HT-29 (cell line): ENCODE measurements at places on chromosomes 11 and 22. TPM values are rescaled to one million over a fixed set of nuclear protein-coding genes. Genes with fewer than 3 reads are reported as not detected.

- no peak for DNase-seq
These were observed 396.4 kb upstream of the CCDC90B start for GRCh38 chr11:83682611-83682973.

- no peak for DNase-seq
These were observed 709.6 kb downstream of the BRD1 start for GRCh38 chr22:49118065-49118464.

DNA sequence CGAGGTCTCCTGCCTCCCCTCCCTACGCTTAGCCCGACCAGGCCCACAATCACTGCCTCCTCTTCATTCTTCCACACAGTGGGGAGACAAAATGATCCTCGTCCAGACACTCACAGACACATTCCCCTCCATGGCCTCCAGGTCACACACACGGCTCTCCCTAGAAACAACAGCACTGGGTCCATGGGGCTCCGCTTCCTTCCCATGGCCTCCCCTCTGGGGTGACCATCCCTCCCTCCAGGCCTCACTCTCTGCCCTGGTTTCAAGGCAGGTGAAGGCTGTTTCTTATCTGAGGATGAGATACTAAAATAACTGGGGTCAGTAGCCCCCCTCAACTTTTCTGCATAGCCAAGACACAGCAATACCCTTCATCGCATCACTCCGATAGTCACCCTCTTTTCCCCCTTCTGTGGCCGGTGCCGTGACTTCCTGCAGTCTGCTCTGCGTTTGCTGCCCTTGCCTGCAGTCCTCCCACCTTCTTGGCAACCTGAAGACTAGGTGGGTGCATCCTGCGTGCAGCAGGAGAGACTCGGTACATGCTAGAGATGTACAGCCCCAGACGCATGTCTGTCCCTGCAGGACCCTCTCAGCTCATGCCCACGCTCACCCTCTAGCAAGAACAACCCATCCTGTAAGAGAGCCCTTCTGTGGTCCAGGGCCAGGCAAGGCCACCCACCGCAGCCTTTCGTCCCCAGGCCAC, 55.8 kb downstream of the CD6 start:
- DNase-seq = no peak

The SEC14L6 gene
- not detected in 2 replicates for total RNA-seq

- DNase-seq = no peak
These were observed 26.1 kb upstream of the DLAT start for GRCh38 chr11:111999111-111999510.

The MRGPRF gene
- total RNA-seq = 0.05 TPM in 2 replicates

GRCh38 chr11:7513234-7514098, at the start of gene PPFIBP2:
Gene PPFIBP2, plus strand, starts transcription at chr11:7513999. Its CDS starts 35,477 bp downstream, at chr11:7549476.
- peak; percentile 80 for DNase-seq

DNA sequence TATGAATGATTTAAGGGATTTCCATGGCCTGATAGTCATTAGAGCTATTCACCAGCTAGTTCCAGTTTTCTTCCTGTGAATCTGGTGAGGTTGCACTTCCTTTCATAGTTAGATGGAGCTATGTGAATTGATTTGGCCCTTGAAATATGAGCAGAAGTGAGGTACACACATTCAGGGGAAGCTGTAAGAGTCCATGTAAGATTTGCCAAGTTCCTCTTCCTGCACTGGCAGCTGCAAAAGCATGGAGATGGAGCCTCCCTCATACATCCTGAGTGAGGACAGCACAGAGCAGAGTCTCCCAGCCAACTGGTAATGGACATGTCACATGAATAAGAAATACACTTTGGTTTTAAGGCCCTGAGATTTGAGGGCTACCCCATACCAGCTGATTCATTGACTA, 111.7 kb downstream of the CD44 start:
- DNase-seq = no peak

DNA sequence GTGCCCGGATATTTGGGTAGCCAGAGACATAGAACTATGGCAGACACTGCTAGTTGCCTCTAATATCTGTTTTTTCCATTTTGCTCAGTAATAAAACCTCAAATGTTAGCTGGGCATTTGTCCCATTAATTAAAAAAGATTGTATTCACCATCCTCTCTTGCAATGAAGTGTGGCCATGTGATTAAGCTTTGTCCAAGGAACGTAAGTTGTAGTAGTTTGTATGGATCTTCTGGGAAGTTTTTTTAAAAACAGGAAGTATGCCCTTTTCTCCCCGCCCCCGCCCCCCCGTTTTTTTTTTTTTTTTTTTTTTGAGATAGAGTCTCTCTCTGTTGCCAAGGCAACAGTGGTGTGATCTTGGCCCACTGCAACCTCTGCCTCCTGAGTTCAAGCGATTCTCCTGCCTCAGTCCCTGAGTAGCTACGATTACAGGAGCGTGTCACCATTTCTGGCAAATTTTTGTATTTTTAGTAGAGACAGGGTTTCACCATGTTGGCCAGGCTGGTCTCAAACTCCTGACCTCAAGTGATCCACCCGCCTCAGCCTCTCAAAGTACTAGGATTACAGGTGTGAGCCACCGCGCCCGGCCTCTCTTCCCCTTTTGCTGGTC, 1.7 kb upstream of the TMEM135 start:
- DNase-seq = no peak

DNA sequence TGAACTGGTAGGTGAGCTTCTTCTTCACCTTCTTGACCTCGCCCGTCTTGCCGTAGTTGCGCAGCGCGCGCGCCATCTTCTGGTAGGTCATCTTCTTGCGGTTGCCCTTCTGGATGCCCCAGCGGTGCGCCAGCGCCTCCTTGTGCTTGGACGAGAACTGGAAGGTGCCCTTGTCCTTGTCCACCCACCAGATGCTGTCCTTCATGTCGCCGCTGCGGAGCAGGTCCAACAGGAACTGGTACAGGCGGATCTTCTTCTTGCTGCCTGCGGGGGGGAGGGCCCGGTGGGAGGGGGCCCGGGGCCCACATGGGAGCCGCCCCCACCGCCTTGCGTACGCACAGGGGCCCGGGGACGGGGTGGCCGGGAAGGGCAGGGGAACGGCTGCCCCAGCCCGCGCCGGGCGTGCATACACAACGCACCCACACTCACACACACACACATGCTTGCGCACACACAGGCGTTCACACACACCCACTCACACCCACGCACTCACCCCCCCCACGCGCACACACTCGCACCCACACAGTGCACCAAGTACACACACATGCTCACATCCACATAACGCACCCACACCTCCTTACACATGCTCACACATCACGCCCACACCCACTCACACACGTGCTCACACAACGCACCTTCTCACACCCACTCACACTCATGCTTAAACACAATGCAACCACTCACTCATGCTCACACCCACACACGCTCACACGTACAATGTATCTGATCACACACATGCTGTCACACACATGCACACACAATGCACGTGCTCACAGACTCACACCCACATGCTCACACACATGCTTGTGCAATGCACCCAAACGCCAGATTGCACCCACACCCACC, 3.0 kb upstream of the MYBPC3 start:
- peak; percentile 97 for DNase-seq

The B3GAT1 gene
- total RNA-seq = 0.23 TPM in 1 of 2 replicates, not detected in the other

The TCP11L1 gene
- 5.2 and 6.6 TPM in 2 replicates for total RNA-seq

The NEFH gene
- total RNA-seq = not detected in 2 replicates

The CYB5R2 gene
- 0.13 and 2.5 TPM in 2 replicates for total RNA-seq

The MFNG gene
- total RNA-seq = 1.0 and 2.1 TPM in 2 replicates

The TCN1 gene
- 1.4 and 4.2 TPM in 2 replicates for total RNA-seq

The SSTR3 gene
- not detected in 2 replicates for total RNA-seq

- DNase-seq = no peak
These were observed 724.5 kb upstream of the CNTN5 start for GRCh38 chr11:98296091-98296880.

The CSTPP1 gene
- 45.7 and 61.6 TPM in 2 replicates for total RNA-seq

GRCh38 chr22:27987557-27987956, 68.5 kb upstream of the PITPNB start:
- DNase-seq = no peak

DNA sequence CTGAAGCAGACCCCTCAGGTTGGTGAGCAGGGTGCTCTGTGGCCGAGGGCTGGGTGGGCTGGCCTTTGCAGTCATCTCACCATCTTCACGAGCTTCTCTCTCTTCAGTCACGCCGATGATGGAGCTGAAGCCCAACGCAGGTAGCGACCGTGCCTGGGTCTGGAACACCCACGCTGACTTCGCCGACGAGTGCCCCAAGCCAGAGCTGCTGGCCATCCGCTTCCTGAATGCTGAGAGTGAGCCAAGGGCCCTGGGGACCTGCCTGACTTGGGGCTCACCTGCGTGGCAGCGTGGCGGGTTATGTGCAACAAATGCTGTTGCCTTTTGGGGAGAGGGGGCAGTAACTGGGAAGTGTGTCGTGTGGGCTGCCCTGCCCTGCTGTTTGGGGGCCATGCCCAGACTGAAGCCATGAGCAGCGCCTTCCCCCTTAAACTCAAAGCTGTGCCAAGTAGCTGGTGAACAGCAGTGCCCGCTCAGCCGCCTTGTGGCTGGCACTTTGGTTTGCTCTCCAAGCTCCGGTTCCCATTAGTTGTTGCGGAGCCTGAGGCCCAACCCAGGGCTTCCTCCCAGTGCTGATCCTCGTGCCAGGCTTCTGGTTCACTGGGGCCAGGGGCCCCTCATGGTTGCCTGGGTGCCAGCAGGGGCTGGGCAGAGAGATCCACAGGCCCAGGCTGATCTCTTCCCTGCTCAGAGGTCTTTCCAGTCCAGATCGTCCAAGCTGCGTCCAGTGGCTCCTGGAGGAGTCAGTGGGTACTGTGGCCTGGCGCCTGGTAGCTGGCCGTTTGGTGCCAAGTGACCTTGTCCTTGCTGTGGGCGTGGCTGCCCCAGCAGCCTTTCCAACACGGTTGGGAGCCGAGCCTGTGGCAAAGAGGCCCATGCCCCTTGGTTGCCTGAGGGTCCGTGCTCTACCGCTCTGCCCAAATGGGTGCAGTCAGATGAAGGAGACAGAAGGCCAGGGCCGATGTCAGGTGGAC, 6.1 kb upstream of the ZDHHC8 start:
- no peak for DNase-seq

DNA sequence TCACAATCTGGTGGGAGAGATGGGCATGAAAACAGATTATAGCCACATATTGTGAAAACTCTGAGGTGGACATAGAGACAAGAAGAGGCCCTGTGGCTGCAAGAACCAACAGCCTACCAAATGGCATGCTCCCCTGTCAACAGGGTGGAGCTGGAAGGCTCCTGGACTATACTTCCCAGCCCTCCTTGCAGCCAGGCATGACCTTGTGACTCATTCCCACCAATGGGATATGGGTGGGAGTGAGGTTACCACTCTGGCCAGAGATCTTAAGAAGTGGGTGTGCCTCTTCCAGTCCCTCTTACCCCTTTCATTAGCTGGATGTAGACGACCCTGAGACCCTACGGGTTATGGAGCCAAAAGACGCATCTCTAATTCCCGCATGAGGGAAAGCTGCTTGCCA, 126.4 kb upstream of the ZBED5 start:
- peak; percentile 3 for DNase-seq

- no peak for DNase-seq
These were observed 62.6 kb downstream of the FDX1 start for GRCh38 chr11:110492321-110492685.

The PTDSS2 gene
- 56.6 and 63.4 TPM in 2 replicates for total RNA-seq

GRCh38 chr22:43277987-43278601, 65.1 kb downstream of the SCUBE1 start:
- no peak for DNase-seq

DNA sequence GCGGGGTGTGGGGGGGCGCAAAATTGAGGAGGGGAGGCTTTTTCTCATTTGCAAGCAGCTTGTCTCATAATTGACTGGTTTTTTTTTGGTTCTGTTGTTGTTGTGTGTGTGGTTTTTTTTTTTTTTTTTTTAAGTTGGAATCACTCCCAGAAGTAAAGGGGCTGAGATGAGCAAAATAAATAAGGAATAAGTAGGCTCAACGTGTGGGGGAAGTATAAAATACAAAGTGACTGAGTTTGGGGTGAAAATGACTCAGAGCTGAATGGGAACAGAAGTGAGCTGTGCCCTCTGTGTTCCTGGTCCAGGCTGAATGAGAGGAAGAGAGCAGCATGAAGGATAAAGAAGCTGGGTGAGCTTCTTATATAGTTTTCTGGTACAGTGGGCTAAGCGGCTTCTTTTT, 90.0 kb downstream of the GRIK4 start:
- no peak for DNase-seq

- no peak for DNase-seq
These were observed 182.8 kb downstream of the WNT11 start for GRCh38 chr11:76023236-76024068.

The RHOG gene
- total RNA-seq = 53.4 and 58.9 TPM in 2 replicates

DNA sequence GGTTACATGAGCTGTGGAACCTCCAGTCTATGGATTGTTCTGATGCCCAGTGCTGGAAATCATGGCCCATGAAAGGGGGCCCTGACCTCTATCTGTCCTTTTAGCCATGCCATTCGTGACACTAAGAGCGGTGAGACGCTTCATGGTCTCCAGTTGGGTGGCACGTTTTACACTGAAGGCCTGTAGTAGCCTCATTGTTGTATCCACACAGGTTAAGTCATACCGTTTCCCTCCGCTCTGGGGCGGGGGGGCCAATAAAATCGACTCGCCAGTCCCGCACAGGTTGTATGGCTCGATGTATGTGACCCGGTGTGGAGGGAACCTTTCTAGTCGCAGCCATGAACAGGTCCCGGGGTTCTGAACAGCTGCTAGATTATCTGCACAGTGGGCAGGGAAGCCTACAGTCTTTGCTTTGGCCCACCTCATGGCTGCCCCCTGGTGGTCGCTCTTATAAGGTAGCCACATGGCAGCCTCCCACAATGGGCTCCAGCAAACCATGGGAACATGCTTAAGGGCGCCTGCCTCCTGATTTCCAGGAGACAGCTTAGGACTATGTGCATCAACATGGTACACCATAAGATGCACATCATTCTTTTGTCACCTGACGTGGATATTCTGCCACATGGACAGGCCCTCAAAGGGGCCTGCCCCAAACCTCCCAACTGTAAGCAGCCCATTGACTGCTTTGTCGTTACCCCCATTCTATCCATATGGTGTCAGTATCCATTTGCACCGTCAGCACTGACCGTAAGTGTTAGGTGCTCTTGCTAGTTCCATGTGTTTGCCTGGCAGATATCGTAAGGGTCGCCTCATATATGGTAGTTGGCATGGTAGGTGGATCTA, 19.7 kb upstream of the APOL3 start:
- peak; percentile 64 for DNase-seq
